Kidney epithelial cell (primary cell): ENCODE measurements at places on chromosomes 12 and 14.

- DNase-seq: no peak
Measured at GRCh38 chr12:121611306-121611705, 15.0 kb upstream of the ORAI1 start.

- no peak for DNase-seq
Measured at GRCh38 chr14:98173305-98173704, 1098.7 kb downstream of the BCL11B start.

GRCh38 chr12:51863933-51864832, 15.7 kb upstream of the FIGNL2 start:
- DNase-seq: no peak

GRCh38 chr12:110316861-110317260, 35.8 kb downstream of the ATP2A2 start:
- DNase-seq: no peak

GRCh38 chr12:43115441-43116160, 436.4 kb downstream of the ADAMTS20 start:
- no peak for DNase-seq

- DNase-seq: no peak
Measured at GRCh38 chr12:9227950-9228349, 19.8 kb upstream of the PZP start.

DNA sequence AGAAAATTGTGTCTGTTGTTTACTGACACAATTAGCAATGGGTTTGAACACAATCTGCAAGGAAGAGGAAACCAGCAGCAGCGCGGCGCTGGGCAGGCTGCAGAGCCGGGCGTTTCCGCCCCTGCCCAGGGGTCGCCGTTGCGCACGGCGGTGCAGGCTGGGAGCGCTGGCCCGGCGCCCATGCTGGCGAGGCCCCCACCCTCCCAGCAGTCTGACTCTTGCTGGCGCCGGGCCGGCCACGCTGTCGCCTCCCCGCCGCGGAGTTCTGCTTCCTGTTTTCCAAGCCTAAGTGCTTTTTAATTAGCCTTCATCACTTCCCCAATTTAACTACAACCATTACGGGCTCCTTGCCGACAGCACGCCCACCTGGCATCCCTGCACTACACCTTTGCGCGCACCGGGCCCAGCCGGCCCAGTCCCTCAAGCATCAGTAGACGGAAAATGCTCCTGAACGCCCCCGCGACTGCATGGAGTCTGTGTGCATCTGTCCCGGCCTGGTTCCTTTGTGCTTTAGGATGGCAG, 212.1 kb downstream of the GXYLT1 start:
- no peak for DNase-seq

GRCh38 chr12:24778486-24779304, 170.2 kb downstream of the BCAT1 start:
- no peak for DNase-seq

GRCh38 chr12:106139422-106140171, 843 bp upstream of the NUAK1 start:
- no peak for DNase-seq

DNA sequence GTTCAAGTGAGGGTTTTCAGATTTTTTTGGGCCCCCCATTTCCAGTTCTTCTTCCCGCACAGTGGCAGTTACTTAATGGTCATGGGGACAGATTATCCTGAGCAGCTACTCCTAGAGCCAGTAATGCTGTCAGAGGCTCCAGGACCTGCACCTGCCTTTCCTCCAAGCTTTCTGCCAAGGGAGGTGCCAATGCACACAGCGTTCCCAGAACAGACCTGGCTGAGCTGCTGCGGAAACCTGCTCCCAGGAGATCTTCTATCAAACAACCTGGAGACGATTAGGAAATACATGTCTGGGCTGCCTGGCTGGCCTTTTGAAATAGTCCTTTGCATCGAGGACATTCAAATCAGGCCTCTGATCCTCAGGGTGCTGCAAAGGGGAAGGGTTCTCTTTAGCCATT, 120.9 kb downstream of the SLC8A3 start:
- no peak for DNase-seq

DNA sequence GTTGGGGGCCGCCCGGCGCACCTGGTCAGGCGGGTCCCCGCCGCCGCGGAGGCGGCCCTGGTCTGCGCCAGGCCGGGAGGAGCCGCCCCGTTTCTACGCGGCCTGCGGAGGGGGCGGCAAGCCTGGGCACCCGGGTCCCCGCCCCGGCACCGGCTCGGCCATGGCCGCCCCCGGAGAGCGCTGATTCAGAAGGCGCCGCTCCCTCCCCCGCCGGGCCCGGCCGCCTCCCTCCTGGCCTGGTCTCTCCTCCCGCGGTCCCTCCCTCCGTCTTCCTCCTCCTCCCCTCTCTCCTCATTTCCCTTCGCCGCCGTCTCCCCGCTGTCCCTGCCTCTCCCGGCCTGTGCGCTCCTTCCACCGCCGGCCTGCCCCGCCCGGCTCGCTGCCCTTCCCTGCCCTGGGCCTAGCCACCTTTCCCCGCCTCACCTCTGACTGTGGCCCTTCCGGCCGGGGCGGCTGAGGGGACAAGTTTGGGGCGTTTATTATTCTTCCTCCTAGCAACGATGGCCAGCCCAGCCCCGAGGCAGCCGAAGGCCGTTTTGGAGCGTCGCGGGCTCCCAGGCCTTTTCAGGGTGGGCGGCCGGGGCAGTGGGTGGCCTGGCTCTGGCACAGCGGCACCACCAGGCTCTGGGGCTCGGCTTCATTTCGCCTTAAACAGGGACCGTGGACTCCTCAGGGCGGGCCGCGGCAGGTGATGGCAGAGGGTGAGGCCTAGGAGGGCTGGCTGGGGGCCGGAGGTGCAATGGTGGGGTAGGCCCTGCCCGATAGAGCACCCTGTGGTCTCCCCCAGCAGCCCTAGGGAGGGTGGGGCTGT, 768 bp downstream of the CEP170B start:
- DNase-seq: no peak
